Esophagus mucosa (tissue), 1 donor: ENCODE measurements at places on chromosomes 7 and 10. TPM values are rescaled to one million over a fixed set of nuclear protein-coding genes. Genes with fewer than 3 reads are reported as not detected.
A peak's percentile ranks its signal among the peaks of the same experiment; 100 is the strongest.

- ATAC-seq: no peak
These were observed 2.3 kb downstream of the LRRTM3 start for GRCh38 chr10:66927971-66928770.

GRCh38 chr10:7082967-7083366, 327.9 kb downstream of the SFMBT2 start:
- no peak for ATAC-seq

ARHGEF35 gene
- total RNA-seq: 19.7 TPM

GRCh38 chr7:5077740-5078139, 32.1 kb downstream of the RBAK start:
- ATAC-seq: no peak

COBL gene
- 10.4 TPM for total RNA-seq

RBM48 gene
- total RNA-seq: 5.8 TPM

- no peak for ATAC-seq
These were observed 608 bp downstream of the ACHE start for GRCh38 chr7:100894860-100895700.

DNA sequence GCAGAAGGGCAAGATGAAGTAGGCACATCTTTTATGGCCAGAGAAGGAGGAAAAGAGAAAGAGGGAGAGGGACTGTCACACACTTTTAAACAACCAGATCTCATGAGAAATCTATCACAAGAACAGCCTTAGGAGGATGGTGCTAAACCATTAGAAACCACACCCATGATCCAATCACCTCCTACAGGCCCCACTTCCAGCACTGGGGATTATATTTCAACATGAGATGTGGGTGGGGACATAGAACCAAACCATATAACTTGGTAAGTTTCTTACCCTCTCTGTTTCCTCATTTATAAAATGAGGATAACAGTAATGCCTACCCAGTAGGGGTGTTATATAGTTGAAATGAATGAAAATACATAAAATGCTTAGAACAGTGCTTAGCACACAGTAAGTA, 66.0 kb downstream of the CHCHD3 start:
- no peak for ATAC-seq

DNA sequence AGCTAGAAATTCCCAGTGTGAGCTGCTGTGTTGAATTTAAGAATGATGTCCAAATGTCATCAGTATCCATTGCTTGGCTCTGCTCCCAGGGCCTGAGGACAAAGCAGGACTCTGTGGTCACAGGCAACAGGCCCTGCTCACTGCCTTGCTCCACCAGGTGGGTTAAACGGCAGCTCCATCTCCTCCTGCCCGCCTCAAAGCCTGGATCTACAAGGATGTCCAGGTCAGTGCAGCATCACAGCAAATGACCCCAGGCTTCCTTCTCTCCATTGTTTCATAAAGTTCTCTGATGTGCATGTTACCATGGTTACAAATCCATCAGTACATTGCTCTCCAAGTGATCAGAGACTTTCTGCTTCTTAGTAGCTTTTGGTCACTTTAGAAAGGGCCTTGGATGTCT, 322.0 kb upstream of the ZNF32 start:
- no peak for ATAC-seq

- ATAC-seq: no peak
These were observed 200.1 kb upstream of the PRKCQ start for GRCh38 chr10:6780008-6780677.

FAM25C gene
- not detected for total RNA-seq

CCAR1 gene
- total RNA-seq: 42.8 TPM

DNA sequence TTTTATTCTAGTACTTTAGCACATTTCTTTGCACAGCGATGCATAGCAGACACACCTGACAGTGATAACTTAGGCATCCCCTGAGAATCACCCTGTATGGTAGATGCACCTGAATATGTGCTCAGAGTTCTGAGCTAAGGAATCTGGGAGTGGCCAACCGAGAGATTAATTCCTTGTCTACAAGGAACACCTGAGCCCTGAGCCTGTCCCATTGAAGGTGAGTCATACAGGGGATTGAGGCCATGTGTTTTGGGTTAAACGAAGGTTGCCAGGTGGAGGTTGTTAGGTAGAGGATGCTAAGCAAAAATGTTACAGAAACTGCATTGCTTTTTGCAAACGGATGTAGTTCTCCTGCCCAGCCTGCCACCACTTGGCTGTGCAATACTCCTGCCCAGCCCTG, 128.9 kb downstream of the AMPH start:
- no peak for ATAC-seq

DNA sequence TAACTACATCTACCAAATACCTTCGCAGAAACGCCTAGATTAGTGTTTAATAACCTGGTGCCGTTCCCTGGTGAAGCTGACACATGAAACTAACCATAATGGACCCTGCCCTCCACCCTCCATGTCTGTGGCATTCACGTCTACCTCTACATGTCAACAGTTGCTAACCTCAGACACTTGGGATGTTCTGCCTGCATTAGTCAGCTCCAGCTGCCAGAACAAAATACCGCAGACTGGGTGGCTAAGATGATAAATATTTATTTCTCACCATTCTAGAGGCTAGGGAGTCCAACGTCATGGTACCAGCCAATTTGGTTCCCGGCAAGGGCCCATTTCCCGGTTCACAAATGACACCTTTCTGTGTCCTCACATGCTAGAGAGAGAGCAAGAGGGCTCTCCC, 118.5 kb upstream of the CHST15 start:
- no peak for ATAC-seq

DNA sequence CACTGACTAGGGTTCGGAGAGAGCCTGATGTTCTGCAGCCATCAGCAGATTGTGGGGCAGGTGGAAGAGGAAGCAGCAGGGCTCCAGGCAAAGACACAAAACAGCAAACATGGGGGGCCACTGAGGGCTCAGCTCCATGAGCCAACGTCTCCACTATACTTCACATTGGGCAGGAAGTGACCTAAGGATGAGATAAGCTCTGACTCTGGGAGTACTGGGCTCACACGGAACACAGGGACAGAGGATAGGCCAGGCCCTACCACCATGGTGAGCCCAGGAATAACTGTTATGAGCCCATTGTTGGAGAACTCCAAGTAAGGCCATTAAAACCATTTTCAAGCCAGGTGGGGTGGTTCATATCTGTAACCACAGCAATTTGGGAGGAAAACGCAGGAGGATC, 14.9 kb upstream of the MRPS24 start:
- no peak for ATAC-seq

- no peak for ATAC-seq
These were observed 410.3 kb upstream of the SHH start for GRCh38 chr7:156222611-156223010.

DNA sequence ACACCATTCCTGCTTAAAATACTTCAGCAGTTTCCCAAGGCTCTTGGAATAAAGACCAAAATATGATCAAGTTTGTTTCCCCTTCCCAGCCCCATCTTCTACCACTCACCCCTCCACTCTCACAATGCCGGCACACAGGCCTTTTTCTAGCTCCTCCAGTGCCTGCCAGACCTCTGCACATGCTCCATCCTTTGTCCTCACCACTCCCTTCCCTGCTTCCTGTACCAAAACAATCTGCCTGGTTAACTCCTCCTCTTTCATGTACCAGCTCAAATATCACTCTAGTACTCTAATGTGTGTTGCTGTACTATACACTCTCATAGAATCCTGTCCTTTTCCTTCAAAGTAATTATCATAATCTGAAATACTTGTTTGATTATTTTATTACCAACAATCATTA, 19.4 kb downstream of the SCRN1 start:
- no peak for ATAC-seq

- ATAC-seq: no peak
These were observed 29.7 kb upstream of the TAS2R16 start for GRCh38 chr7:123024989-123025758.

MYL10 gene
- total RNA-seq: not detected

STEAP4 gene
- 23.6 TPM for total RNA-seq

CPXM2 gene
- total RNA-seq: 3.3 TPM

DNA sequence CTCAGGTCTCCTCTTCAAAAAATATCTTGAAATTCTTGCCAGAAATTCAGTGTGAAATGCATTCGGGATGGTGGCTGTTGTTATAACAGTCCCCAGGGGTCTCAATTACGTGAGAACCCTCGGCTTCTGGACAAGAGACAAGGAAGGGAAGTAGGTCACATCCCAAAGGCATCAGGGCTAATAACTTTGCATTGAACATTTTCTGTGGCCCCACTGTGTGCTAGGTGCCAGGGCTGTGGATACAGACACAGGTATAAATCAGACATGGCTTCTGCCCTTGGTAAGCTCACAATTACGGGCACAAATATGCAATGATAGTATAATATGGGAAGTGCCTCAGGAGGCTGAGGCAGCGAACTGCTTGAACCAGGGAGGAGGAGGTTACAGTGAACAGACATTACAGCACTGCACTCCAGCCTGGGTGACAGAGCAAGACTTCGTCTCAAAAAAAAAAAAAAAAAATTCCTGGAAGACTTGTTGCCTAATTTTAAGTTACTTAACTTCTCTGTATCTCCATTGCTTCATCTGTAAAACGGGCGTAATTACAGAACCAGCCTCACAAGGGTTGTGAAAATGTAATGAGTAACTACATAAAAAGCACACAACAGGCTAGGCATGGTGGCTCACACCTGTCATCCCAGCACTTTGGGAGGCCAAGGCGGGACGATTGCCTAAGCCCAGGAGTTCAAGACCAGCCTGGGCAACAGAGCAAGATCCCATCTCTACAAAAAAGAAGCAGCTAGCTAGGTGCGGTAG, 2.5 kb upstream of the RHBDD2 start:
- ATAC-seq: peak; percentile 49

GRCh38 chr7:21067216-21067615, 280.5 kb upstream of the SP8 start:
- ATAC-seq: no peak

SOSTDC1 gene
- total RNA-seq: 1.9 TPM

NUTM2E gene
- total RNA-seq: not detected

- no peak for ATAC-seq
These were observed 19.3 kb upstream of the ING3 start for GRCh38 chr7:120931243-120931642.

GRCh38 chr7:68321076-68321639, 1277.1 kb upstream of the AUTS2 start:
- ATAC-seq: no peak

DNA sequence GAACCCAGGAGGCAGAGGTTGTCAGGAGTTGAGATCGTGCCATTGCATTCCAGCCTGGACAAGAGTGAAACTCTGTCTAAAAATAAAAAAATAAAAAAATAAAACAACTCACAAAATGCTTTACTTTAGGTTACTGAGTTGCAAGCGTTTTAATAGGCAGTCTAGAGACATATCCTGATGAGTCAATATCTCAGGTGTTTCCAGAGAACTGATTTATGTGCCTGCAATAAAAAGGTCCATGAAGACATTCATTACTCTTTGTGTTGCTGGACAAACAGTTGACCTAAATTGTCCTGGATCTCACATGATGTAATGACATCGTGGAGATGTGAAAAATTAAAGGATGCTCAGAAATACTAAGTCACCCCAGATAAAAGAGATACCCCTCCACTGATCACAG, 31.5 kb downstream of the CDNF start:
- ATAC-seq: no peak

GRCh38 chr7:39365751-39366295, 200.4 kb upstream of the YAE1 start:
- ATAC-seq: no peak

ATG9B gene
- total RNA-seq: 16.7 TPM

DNA sequence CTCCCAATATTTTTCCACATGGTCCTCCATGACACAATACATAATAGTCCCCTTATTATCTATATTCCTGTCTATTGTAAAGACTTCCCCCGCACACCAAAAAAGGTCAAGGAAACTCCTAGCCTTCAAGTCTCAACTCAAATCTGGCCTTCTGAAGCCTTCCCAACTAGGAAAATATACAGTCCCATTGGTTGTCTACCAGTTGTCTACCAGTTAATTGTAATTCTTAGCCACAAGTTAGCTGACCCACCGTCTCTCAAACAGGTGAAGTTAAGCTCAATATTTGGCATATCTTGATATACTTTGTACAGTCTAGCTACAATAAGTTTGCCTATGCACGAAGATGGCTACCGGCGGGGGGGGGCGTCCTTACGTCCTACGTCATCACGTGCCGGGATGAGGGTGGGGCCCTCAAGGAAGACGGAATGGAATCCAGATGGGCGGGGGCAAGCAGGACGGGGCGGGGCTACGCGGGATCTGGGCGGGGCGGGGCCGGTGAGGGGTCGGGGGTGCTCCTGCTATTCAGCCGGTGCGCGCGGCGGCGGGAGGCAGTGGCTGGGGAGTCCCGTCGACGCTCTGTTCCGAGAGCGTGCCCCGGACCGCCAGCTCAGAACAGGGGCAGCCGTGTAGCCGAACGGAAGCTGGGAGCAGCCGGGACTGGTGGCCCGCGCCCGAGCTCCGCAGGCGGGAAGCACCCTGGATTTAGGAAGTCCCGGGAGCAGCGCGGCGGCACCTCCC, at the start of gene AHR:
Gene AHR (plus strand): TSS at position 551 of the 738 bp plus-strand sequence. CDS start 613 bp downstream, outside the sequence.
- peak; percentile 97 for ATAC-seq

- ATAC-seq: no peak
These were observed 3.1 kb upstream of the ARID5B start for GRCh38 chr10:61898435-61898778.

ASZ1 gene
- total RNA-seq: not detected

- ATAC-seq: no peak
These were observed 36.0 kb upstream of the GLCCI1 start for GRCh38 chr7:7932553-7932952.

SMKR1 gene
- total RNA-seq: not detected

PRR15 gene
- total RNA-seq: 0.92 TPM

- ATAC-seq: no peak
These were observed 109.4 kb downstream of the MAD1L1 start for GRCh38 chr7:2123360-2123759.

CDC14C gene
- total RNA-seq: not detected

DNA sequence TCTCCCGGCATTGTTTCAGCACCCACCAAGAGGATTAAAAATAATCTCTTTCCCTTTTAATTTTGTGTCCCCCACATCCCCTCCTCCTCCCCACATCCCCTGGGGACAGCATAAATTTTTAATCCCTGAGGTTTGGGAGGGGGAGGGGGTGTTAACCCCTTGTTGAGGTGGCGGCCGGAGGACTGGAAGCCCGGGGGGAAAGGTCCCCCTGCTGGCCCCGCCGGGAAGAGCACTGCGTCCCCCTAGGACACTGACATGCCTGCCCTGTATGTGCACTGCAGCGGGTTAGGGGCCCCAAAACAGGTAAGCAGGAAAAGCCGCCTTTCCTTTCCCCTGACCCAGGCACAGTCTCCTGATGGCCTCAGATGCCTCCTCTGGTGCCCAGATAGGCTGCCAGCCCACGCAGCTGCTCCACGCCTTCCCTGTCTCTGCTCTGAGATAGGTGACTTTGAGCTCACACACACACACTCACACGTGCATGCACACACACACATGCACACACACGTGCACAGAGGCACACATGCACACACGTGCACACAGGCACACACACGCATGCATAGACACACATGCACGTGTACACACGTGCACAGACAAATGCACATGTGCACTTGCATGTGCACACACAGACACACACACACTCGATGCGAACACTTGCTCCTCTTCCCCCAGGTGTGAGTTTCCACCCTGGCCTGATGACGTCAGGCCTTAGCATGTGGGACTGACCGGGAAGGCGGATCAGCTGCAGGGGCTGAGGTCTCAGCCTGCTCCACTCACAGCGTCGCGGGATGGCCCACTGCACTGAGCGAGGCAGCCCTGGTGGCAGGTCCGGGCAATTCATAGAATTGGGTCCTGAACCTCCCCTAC, 12.3 kb downstream of the CNPY1 start:
- ATAC-seq: no peak

PAPSS2 gene
- 10.4 TPM for total RNA-seq
